ENCODE measurements at places on chromosomes 4 and X.

GRCh38 chr4:141871086-141871770, 234.8 kb downstream of the IL15 start:
- no peak for DNase-seq

- no peak for DNase-seq
These were observed 23.4 kb upstream of the PPP3CA start for GRCh38 chr4:101370663-101371210.

DNA sequence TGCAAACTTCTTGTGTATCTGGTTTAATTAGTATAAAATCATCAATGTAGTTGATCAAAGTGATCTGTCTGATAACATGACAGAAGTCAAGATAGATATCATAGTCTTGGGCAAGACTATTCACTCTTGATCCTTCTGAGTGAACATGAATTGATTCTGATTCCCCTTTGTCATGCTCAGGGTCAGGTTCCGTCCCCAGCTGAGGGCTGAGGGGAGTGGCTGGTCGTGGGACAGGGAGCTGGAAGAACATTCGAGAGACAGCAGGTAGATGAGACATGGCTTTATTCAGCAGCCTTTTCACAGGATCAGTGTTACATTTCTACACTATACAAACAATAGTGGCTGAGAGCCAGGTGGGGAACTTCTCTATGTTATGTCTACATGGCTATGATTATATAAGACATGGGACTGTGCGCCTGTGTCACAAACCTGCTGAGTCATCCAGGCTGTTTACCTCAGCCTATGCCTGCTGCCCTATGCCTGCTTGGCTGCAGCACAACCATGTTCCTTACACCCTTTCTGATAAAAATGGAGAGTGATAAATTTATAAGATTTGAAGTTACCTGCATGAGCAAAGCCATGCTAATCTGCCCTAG, 586.9 kb upstream of the NR3C2 start:
- no peak for DNase-seq

DNA sequence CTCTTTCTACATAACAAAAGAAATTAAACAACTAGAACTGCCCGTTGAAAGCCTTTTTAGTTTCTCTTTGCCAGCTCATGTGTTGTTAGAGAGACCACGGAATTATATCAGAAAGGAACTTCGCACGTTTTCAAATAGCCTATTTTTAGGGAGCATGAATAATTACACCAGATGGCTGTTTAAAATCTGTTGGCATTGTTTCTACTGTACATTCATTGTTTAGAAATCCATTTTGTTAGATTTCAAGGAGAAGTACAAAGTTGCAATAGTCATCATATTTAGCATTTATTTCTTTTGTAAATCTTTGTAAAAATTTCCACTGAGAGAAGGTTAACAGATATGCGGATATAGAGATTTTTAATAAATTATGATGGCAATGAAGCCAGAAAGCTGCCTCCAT, 403.0 kb upstream of the HS3ST1 start:
- no peak for DNase-seq

- no peak for DNase-seq
These were observed 248.9 kb downstream of the SCFD2 start for GRCh38 chr4:53116954-53117353.

- no peak for DNase-seq
These were observed 425.9 kb downstream of the SPOCK3 start for GRCh38 chr4:166808380-166808779.

GRCh38 chr4:173990869-173991210, 292.6 kb downstream of the FBXO8 start:
- DNase-seq = no peak

DNA sequence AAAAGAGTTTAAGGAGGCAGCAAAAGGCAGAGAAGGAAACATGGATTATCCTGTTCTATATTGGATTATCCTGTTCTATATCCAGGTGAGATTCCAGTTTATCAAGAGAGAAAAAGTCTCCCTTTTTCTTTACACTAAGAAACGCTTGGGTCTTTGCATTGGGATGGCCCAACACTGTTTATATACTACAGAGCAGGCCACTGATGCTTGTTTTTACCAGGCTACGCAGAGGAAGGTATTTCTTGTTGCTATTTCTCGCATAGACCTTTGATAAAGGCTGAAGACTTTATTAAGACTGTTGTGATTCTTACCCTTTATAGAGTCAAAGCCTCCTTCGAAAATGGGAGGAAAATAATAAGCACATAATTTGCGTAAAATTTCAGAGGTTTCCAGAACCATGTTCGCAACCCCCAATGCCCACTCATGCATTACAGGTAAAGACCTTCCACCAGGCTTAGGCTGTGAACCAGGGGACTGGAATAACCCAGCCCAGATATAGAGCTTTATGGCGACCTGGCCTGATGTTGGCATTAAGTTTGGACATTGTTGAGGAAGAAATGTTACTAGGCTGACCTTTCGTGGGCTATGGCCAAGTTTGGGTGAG, 218.3 kb downstream of the PTTG2 start:
- DNase-seq = no peak

- DNase-seq = no peak
These were observed 673.6 kb upstream of the PITX2 start for GRCh38 chr4:111296466-111296865.

GRCh38 chrX:134007716-134008115, 22.3 kb upstream of the GPC3 start:
- DNase-seq = no peak

GRCh38 chr4:2321279-2322196, 59.6 kb upstream of the MXD4 start:
- DNase-seq = no peak

DNA sequence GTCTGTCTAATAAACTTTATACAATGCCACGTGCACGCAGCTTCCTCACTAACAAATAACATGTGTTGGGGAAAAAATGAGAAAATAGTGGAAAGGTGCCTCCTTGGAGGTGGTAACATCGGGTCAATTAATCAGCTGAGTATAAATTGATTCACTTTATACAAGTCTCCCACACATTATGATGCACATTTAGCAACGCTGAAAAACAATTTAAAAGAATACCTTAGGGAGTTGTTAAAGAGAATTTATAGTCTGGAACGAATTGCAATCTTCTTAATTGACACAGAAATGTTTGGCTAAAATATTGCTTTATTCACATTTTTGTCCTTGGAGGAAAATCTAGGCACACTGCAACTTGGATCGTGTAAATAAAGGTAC, 84.2 kb downstream of the HPRT1 start:
- DNase-seq = no peak

- no peak for DNase-seq
These were observed 252.5 kb upstream of the NEIL3 start for GRCh38 chr4:177057186-177057585.

GRCh38 chr4:41437111-41437536, 100.8 kb upstream of the LIMCH1 start:
- no peak for DNase-seq

GRCh38 chr4:76738086-76738931, 159.6 kb downstream of the SOWAHB start:
- peak; percentile 91 for DNase-seq

DNA sequence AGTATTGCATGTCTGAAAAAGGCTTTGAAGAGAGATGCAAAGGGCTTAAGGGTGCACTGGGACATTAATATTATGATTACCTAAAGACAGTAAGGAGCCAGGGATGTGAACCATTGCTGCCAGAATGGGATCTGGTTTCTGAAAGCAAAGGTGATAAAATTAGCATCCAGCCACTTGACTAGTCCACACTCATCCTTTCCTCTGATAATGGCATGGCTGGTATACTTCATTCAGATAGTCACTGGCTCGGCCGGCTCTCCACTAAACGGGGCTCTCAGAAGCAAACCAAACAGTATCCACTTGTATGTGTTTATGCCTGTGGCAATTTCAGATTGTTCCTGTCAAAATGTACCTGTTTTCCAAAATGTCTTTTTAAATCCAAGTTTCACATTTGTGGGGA, 46.4 kb downstream of the MAMLD1 start:
- DNase-seq = no peak

DNA sequence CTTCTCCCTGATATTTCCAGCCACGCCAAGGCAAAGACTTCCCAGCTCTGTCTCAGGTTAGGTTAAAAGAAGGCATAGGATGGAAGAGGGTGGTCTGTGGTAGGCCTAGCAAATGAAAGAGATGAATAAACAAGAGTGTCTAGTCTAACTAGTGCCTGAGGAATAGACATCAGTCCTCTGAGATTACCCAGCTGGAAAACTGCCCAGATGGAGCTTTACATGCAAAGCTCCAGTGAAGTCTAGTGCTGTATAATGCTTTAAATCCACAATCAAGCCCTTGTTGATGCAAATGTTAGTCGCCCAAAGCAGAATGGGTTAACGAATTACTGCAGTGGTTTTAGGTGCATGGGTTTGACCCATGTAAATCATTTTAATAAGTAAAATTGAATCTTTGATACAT, 24.8 kb upstream of the GUCY1B1 start:
- no peak for DNase-seq

DNA sequence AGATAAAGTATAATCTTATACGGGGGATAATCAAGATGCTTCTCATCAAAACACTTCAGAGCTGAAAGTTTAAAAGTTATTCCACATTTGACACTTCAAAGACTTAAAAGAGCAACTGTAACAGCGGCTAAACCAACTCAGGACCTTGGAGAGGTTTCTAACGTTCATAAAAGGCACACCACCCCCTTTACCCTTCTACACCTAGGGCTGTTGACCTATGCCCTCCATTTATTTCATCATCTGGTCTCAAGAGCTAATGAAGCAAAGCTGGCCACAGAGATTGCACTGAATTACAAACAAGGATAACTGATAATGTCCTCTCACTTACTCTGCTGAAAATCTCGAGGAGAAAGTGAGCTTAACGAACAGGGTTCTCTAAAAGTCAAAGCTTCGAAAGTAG, 1.1 kb upstream of the RPS6KA6 start:
- no peak for DNase-seq

DNA sequence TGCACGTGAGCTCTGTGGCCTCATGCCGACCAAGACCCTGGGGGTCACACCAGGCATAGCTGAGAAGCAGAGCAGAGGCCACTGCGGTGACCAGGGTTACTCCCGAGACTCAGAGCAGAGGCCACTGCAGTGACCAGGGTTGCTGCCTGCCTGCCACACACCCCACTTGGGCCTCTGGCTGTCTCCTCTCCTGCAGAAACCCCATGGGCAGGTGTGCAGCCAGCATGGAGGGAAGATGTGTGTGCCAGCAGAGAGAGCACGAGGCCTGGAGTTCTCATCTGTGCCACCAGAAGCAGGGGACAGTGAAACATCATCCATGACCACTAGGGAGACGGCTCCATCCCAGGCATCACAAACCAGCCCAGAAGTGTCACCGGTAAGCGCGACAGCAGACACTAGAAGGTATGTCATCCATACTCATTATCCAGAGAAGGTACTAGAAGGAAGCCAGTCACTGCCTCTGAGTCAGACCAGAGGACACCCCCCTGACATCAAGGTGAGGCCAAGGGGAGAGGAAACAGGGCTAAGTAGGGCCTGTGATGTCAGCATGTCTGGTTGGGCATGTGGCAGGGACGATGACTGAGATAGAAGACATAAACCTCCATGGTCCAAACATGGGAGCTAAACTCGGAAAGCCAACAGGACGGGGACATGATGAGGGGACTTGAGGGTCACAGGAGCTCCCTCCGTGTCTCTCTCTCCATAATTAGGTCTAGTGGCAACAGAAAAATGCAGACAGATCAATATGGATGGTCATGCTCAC, 24.2 kb upstream of the SPON2 start:
- DNase-seq = no peak

DNA sequence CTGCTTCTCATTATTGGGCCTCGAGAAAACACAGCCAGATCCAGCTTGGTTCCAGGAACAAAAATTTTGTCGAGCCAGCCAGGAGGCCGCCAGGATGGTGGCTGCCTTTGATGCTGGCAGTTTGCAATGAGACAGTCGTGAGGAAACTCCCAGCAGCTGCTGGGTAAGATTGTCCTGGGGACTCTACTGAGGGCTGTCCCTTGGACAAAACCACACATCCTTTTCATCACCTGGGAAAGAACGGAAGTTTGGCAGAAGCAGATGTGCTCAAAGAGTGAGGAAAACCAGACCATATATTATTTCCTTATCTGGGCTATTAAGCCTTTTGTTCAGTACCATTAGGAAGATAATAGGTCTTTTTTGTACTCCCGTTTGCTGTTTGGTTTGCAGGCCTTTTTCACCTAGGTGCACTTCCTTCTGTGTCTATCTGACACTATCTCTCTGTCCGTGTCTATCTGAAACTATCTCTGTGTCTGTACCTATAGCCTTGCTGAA, 13.4 kb upstream of the PAPSS1 start:
- DNase-seq = no peak

DNA sequence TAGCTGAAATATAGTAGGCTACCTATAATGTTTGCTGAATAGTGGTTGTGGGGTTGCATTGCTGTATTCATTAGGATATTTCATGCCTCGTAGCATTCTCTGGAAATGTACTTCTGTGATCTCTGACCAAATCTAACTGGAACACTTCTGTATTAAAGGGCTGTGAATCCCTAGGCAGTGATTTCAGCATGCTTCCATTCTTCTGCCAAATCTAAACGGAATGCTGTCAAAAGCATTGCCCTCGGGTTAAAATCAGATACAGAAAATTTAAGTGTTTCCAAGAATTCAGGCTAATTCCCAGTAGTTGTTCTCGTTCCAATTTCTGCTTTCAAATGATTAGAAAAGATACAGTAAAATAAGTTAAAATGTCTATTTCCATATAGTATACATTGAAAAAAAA, 1847.5 kb upstream of the IGFBP7 start:
- DNase-seq = no peak

- DNase-seq = no peak
These were observed 161.7 kb downstream of the AFAP1 start for GRCh38 chr4:7777871-7778509.

DNA sequence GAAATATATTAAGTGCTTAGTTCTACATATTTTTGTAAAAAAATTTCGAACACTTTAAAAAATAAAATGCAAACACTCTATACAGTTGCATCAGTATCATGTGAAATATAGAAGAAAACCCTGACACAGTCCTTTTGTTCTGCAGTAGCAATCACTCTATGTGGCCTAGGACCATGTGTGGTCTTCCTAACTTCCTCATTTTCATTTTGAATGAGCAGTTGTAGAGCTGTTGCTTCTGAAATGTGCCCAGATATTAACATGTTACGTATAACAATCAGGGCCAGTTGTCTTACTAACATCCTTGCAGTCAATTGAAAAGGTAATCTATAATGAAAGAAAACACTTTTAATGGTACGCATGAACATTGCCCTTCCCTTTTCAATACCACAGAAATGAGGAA, 107.9 kb downstream of the ZNF827 start:
- no peak for DNase-seq

- DNase-seq = no peak
These were observed 40.3 kb downstream of the PPP3CA start for GRCh38 chr4:101306764-101307615.

Measured in AG09309 (cell line).